Thymus (tissue), 14 donors: ENCODE measurements at places on chromosomes 12 and 14. TPM values are rescaled to one million over a fixed set of nuclear protein-coding genes. Genes with fewer than 3 reads are reported as not detected.

Gene SERPINA10
- 0.05 TPM for total RNA-seq

Gene DCAF11
- 66.7 TPM for total RNA-seq

Gene CIROP
- total RNA-seq = 0.05 TPM

Gene TMTC3
- total RNA-seq = 12.2 TPM

Gene TCL1B
- total RNA-seq = 0.24 TPM

Gene LHX5
- total RNA-seq = under 0.01 TPM

Gene CBLN3
- 2.8 TPM for total RNA-seq

Gene FCF1
- total RNA-seq = 32.2 TPM

Gene PTGER2
- 2.5 TPM for total RNA-seq

Gene KRT1
- total RNA-seq = 9.3 TPM

Gene PRH2
- 0.80 TPM for total RNA-seq

Gene FAM234B
- 4.1 TPM for total RNA-seq

DNA sequence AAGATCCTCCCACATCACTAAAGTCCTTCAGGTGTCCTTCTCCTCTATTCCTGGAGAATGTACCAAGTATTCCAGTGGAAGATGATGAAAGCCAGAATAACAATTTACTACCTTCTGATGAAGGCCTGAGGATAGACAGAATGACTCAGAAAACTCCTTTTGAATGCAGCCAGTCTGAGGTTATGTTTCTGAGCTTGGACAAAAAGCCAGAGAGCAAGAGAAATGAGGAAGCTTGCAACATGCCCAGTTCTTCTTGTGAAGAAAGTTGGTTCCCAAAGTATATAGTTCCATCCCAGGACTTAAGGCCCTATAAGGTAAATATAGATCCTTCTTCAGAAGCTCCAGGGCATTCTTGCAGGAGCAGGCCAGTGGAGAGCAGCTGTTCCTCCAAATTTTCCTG lies 54.6 kb upstream of the HELB start:
- no peak for DNase-seq

- DNase-seq = no peak
These were observed 25.6 kb upstream of the UBC start for GRCh38 chr12:124940143-124940392.

DNA sequence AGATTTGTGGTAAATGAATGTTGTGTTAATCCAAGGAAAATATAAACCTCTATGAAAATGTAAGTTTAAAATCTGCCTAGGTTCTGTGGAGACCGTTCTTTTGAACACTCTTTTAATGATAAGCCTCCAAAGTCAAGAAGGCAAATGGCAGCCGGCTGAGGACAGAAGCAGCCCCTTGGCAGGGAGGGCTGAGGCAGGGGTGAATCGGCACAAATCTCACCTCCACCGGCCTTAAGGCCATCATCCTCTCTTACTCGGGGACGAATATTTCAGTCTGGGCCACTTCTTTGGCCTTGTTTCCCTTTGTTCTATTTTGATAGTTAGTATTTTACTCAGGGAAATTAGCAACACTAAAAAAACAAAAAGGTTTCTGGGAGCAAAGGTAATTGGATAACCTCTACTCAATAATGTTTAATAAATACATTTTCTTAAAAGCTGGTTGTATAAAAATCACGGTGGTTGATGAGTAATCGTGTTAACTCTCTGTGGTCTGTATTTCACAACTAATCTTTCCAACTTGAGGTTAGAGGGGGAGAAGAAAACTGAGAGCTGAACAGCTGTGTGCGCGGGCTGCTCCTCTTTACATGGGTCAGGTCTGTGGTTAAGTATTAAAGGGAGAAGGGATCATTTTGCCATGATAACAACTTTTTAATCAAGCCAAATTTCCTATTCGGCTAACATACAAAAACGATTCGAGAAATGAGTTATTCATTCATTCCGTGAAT lies 18.6 kb downstream of the LGMN start:
- DNase-seq = no peak

DNA sequence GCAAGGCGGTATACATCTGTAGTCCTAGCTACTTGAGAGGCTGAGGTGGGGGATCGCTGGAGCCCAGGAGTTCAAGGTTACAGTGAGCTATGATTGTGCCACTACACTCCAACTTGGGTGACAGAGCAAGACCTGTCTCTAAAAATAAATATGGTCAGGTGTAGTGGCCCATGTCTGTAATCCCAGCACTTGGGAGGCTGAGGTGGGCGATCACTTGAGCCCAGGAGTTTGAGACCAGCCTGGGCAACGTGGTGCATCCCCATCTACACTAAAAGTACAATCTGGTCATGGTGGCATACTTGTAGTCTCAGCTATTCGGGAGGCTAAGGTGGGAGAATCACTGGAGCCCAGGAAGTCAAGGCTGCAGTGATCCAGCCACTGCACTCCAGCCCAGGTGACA lies 40.6 kb downstream of the HECTD1 start:
- DNase-seq = no peak

DNA sequence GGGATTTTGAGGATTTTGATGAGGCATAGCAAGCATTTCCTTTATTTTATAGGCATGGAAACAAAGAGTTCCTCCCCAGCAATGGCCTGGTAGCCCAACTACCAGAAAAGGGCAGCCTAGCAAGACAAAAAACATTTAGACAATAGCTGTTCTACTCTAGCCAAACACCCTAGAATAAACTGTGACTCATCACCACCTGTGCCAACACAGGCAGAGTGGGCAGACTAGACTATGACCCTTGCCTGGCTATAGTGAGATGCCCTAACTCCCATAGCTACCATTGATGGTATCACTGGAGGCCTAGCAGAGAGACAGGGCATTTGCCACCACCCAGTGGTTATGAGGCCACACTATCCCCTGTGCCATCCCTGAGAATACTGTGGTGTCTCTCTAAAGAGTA lies 15.5 kb upstream of the CCER1 start:
- DNase-seq = no peak

GRCh38 chr14:93905623-93906022 lies 21.5 kb upstream of the FAM181A start:
- no peak for DNase-seq

DNA sequence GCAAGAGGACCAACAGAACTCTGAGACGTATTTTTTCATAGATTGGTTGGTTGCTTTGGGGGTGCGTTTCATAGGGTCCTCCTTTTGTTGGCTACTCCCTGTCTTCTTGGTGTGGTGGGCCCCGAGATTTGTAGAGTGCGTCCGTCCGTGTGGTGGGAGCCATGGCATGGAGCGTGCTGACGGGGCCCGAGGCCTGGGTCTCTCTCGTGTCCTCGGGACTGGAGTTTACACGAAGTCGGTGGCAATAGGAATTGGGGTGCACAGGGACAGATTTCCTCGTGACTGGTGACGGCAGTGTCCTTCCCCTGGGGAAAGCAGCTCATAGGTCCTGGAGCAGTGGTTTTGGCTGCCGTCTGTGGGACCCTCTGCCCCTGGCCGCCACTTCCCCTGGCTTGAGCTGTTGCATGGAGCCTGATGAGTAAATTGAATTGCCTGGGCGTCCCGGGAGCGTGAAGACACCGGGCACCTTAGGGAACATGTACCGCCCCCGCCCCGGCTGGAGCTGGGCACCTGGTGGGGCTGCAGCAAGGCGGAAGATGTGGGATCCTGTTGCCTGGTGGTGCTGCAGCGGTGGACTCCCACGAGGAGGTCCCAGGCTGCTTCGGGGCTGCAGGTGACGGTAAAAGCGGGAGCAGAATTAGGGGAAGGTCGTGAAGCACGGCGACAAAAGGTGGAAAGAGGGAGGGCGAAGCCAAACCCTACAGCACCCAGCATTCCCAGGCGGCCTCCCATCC lies 153.7 kb upstream of the ALG10B start:
- no peak for DNase-seq

- DNase-seq = no peak
These were observed 1.1 kb downstream of the SAV1 start for GRCh38 chr14:50666772-50667683.

DNA sequence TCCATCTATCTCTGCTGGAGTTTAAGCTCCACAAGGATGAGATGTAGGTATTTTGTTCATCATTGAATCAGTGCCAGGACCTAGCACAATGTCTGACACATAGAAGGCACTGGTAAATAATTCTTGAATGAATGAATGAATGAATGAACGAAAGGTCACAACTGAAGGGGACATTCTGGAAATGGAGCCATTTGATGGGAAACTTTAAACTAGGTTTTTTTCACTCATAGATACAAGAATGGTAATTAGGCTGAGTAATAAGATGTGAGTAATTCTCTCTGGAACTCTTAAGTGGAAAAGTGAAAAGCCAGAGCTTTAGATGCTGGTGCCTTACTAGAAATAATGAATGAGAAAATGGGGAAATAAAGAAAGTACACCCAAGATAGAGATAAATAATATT lies 44.3 kb downstream of the SCN8A start:
- no peak for DNase-seq

DNA sequence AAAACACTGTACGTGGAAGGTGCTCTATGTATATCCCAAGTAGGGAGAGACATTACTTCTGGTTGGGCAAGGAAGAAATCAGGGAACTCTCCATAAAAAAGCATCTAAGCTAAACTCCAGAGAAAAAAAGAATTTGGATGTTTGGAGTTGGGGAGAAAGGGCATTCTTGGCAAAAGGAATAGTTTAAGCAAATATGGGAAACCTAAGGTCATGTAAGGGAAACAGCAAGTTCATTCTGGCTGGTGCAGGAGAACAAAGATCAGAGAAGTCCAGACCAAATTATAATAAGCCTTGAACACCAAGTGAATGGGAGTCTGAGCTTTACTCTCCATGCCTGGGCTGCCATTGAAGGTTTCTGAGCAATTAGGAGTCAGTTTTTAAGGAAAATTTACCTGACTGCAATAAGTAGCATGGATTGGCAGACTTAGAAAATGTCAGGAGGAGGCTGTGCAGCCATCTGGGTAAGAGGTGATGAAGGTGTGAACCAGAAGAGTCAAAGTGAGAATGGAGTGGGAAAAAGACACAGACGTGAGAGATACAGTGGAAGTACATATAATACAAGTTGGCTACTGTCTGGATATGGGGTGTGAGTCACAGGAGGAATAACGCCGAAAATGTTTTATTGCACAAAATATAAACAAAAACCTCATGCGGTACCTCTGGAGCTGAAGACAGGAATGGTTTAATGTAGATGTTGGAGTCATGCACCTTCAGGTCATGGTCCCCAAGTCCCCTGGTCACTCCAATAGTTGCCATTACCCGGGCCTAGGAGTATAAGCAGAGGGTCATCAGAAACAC lies 222.6 kb downstream of the MON2 start:
- DNase-seq = no peak

- no peak for DNase-seq
These were observed 921 bp downstream of the RAD51B start for GRCh38 chr14:67820428-67820971.

- DNase-seq = no peak
These were observed 8.8 kb downstream of the STK38L start for GRCh38 chr12:27252934-27253333.

DNA sequence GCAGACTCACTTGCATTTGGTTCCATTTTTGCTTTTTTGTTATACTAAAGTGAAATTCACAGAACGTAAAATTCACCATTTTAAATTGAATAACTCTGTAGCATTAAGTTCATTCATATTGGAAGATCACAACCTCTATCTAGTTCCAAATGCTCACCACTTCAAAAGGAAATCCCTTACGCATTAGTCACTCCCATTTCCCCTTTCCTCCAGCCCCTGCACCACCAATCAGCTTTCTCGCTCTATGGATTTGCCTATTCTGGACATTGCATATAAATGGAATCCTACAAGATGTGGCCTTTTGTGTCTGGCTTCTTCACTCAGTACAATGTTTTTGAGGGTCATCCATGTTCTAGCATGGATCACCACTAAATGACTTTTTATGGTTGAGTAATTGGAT lies 294.5 kb downstream of the KSR2 start:
- no peak for DNase-seq

DNA sequence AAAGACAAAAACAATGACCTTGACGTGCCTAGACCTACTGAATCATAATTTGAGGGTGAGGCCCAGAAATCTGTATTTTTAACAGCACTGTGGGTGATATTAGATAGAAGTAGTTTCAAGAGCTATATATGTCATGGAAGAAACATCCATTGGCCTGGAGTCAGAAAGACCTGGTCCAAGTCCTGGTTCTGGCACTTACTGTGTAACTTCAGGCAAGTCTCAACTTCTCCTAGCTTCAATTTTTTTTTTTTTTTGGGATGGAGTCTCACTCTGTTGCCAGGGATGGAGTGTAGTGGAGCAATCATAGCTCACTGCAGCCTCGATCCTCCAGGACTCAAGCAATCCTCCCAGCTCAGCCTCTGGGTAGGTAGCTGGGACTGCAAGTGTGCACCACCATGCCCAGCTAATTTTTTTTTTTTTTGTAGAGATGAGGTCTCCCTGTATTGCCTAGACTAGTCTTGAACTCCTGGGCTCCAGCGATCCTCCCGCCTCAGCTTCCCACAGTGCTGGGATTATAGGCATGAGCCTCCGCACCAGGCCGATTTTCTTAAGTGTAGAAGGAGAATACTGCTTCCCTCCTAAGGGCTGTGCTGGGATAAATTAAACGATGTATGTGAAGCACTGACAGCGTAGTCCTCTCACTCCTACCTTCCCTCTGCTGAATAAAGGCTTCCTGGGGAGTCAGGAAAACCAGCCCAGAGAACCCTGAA lies 14.3 kb upstream of the GPX2 start:
- DNase-seq = no peak

- no peak for DNase-seq
These were observed 22.3 kb downstream of the B4GALNT3 start for GRCh38 chr12:482061-482460.

DNA sequence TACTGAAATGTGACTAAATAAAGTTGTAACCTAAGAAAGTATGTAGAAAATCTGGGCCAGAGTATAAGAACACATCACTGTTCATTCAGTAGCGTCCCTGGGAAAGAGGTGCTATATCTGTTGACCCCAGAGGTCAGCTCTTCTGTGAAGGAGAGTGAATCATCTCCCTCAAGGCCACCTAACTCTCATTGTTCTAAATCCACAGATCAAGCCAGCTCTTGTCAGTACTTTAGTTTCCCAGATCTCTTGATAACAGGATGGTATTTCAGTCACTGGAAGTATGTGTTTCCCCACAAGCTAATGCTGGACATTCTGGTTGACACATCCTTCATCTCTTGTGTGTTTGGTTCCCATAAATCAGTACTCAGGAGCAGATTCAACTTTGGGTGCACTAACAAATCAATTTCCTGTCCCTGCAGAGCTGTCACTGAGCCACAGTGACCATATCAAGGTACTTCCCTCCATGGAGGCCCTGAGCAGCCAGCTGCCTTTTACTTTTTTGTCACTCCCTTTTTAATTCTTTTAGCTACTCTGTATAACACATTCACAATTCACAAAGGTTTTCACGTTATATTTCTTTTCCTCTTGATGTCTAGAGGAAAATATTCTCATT lies 7.8 kb downstream of the KRT1 start:
- no peak for DNase-seq

- no peak for DNase-seq
These were observed 81.2 kb upstream of the ATP2B1 start for GRCh38 chr12:89789862-89790261.
